NCI-H187 (cell line): ENCODE measurements at places on chromosomes 13 and 19.
A peak's percentile ranks its signal among the peaks of the same experiment; 100 is the strongest.

GRCh38 chr13:31968473-31968872 is 63.1 kb upstream of the FRY start:
- no peak for DNase-seq

- no peak for DNase-seq
These were observed 22.1 kb upstream of the ASF1B start for GRCh38 chr19:14158276-14159023.

GRCh38 chr13:112617754-112618375 is 29.9 kb upstream of the TUBGCP3 start:
- DNase-seq, result no peak

DNA sequence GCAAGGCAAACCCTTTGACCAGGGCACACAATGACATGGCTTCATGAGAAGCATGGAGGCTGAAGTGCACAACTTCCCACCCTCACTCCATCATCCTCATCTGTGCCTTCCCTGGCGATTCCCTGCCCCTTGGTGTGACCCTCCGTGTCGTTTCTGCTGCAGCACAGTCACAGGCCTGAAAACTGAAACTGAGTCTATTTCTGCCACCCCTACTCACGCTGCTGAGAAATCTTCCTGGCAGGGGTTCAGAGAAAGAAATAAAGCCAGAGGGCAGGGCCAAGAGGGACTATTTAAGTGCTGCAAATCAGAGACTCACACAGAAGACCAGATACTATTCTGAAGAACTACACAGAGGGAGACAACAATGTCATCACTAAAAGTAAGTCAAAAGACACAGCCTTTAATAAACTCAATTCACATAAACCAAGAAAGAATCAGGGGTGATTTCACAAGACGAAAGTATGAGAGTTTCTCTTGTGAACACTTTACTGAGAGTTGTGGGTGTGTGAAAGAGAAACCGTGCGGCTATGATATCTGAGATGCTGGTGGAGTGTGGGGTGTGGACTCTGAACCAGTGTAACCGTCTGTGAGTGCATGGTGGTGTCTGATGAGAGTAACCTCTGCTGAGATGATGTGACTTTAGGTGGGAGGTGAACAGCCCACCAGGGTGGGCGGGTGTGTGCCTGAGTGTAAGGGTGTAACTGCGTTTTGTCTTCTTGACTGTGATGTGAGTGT is 23.5 kb downstream of the LGALS16 start:
- DNase-seq, result no peak

GRCh38 chr13:81987159-81987558 is 1646.2 kb upstream of the SPRY2 start:
- DNase-seq, result no peak

DNA sequence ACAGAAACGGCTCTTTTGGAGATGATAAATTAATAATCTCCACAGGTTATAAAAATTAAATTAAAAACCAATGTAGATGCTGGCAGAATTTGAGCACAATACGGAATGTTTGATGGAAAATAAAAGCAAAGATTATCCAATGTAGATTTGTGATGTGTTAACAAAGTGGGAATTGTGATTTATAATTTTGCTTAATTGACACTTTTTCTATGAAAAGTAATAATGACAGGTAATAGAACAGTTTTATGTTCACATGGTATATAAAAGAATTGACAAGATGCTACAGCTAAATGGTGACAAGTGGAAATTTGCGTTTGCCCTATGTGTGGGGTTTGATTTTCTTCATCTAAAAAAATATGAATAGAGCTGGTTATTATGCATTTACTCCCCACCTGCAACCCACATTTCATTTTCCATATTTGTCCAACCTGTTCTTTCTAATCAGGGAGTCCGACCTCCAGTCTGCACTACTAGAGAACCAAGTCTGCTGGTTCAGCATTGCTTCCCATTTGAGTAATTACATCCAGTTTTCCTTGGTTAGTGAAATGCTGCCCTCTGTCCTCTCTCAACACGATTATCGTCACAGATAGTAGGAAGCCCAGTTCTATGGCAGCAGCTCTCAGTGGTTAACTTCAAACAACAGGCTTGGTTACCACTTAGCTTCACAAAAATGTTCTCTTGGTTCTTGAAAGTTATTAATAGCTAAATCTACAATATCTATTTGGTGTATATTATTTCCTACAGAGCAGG is 61.4 kb upstream of the SLITRK1 start:
- DNase-seq, result no peak

DNA sequence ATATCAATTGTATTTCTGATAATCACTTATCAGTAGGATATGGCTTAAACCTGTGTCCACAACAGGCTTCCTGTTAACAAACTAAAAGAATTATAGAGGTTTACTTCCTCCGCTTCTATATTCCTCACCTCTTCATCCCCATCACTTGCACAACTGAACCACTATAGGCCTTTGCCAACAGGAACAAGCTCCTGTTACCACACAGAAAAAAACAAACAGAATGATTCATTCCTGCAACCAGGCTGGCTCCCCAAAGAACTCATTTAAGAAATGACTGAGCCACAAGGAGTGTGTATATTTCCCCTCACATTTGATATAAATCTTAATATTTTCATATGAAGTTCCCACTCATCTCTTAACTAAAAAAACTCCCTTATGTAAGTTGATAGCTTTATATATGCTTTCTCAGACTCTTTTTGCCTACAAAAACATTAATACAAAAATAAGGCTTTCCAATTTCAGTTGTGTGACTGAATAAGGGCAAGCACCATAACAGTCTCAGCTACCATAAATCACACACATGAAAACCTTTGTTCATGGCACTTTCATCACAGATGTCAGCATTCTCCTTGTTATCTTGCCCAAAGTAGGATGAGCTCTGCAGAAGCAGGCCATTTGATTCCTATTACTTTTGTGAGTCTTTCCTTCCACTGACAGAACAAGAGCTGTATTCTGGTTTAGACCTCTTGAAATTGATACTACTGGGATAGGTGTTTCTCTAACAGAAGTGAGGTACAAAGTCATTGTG is 366.8 kb downstream of the SLITRK1 start:
- DNase-seq, result no peak

- no peak for DNase-seq
These were observed 3.0 kb upstream of the NDFIP2 start for GRCh38 chr13:79477968-79478367.

DNA sequence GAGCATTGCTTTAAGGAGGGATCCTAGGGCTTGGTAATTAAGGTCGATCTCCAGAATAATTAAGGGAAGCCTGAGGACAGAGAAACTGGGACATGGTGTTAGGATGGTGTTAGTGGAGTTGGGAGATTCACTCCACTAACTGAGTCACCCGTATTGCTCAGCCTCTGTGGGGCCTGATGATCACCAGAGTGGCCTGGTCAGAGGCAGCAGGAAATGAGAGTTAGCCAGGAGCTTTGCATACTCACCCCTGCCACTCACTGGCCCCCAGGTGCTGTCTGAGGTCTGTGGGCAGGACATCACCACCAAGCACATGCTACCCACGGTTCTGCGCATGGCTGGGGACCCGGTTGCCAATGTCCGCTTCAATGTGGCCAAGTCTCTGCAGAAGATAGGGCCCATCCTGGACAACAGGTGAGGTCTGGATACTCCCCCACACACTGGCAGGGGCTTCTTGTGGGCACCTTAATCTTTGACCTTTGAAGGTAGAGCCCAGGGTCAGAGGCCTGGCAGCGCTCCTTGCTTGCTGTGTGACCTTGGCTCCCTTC is 32.1 kb downstream of the PPP2R1A start:
- no peak for DNase-seq

- no peak for DNase-seq
These were observed 38.2 kb downstream of the ATP12A start for GRCh38 chr13:24718192-24718965.

DNA sequence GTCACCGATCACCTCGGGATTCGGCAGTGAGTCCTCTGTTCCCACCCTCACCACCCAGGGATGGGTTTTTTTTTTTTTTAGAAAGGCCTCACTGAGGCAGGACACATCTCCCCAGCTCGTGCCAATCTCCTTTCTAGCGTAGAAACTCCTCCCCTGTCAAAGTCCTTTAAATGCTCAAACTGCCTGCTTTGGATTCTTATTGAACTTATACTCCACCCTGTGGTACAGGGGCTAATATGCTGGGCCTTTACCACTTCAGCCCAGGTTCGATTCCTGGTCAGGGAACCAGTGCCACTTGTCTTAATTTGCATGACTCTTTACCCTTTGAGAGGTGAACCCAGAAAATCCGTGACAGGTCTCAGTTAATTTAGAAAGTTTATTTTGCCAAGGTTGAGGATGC is 8.3 kb upstream of the ZNF14 start:
- no peak for DNase-seq

DNA sequence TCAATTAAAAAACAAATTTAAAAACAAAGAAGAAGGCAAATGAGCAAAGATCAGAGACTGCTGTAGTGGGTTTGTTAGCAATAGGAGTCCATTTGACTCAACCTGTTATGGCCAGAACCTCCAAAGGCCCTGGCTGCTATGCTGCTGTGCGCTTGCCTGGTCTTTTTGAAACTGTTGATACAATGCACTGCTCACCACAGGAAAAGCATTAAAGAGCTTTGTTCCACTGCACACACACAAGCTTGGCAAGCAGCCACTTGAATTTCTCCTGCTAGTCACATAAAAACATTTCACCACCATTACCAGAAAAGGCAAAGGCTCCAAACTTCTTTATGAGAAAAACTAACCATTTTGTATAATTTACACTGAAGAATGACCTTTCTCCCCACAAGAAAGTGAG is 132.2 kb downstream of the FREM2 start:
- DNase-seq, result no peak

DNA sequence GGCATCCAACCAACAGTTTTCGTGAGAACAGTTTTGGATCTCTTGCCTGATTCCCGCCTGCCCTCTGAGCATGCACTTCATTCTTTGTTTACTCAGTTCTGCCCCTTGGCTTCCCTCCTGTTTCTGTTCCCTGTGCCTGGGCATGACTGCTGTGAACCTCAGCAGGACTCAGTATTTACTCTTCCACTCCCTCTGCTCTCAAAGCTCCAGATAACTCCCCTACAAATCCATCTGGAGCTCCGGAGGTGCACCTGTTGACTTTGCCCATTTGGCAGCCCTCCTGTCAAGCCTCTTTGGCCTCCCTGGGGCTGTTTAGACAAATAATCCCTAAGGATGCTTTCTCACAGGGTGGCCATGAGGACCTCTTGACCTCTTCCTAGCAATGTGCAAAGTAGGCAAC is 34.2 kb upstream of the ARGLU1 start:
- peak; percentile 53 for DNase-seq

GRCh38 chr13:86174622-86175021 is 375.4 kb upstream of the SLITRK6 start:
- no peak for DNase-seq

DNA sequence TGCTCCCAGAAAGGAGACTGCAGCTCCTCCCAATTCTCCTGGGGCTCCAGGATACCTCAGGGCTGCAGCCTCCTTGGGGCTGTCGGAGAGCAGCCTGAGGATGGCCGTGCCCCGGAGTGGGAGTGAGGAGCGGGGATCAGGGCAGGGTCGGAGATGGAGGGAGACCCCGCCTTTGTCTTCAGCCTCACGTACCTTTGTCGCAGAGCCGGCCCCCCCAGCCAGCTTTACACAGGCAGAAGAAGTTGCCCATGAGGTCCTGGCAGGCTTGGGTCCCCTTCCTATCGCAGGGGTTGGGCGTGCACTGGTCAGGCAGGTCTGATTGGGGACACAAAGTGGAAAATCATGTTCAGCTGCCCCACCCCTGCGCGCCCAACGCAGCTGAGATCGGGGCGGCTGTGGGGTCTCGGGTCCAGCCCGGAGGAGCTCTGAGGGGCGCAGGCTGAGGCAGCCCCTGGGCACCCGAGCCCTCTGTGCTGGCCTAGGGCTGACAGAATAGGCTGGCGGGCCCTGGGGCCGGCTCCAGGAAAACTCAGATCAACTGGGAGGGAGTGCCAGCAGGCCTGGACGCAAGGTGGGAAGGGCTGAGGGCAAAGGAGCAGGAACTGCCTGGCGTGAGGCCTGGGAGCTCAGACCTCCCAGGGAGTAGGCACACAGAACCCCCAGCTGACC is 24.2 kb downstream of the GAS6 start:
- DNase-seq, result no peak

DNA sequence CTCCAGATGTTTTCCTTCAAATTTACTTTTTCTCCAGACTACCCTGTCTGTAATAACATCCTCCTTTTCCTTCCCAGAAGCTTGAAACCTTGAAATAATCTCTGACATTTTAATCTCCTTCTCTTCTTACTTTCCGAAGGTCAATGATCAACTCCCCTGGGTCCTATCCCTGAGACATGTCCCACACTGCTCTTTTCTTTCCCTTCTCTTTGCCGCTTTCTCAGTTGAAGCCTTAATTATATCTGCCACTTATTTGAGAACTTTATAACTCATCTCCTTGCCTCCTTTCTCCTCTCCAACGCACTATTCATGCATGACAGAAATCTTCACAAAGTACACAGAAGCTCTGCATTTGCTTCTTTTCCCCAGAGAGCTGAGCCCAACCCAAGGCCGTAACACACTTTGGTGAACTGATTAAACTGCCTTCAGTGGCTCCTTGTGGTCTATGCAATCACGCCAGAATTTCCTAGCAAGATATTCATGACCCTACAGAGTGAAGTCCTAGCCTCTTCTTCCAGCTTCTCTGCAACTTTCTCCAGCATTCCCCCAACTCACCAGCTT is 9.2 kb upstream of the WASF3 start:
- no peak for DNase-seq

DNA sequence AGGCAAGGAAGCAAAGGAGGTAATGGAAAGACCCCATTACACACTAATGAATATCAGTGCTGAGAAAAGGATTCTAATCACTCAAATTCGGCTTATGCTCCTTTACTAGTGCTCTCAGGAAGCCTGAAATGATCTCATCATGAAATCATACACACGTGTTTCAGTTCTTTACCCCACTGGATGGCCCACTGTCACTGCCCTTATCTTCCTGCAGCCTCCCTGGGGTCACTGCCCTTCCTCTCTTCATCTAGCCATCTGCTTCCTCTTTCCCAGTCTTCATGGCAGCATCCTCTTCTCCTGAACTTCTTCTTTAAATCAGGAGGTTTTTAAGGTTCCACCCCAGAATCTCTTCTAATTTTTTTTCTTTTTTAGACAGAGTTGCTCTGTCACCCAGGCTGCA is 27.9 kb upstream of the EEF1AKMT1 start:
- DNase-seq, result no peak

- no peak for DNase-seq
These were observed 17.6 kb downstream of the ACOD1 start for GRCh38 chr13:76965759-76966421.
